ENCODE measurements at places on chromosomes 5 and 9.

DNA sequence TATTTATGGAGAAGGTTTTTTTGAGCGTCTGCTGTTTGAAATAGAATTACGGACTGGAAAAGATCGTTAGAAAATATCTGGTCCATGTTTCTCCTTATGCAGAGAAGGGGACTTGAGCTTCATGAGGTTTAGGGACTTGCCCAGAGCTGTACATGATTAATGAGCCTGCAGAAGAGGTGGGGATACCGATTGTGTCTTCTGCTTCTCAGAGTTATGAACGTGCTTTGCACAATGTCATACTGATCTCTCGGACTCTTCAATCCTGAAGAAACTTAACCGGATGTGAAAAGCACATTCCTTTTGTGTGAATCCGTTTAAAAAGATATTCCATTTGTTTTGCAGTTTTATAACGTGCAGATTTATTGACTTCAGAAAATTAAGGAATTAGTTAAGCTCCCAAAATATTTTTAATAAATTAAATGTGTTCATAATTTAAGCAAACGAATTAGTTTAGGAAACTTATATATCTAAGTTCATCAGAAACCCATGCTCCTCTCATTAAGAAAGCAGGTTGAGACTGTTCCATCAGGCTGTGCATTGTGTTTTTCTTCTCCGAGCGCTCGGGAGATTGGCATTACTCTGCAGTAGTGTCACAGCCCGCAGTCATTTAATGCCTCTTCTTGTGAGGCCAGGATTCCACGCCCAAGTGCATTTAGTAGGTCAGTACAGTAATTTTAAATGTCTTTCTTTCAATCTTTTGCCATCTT lies 40.8 kb upstream of the MEF2C start:
- no peak for DNase-seq

GRCh38 chr9:95381221-95381620 lies 63.7 kb upstream of the FANCC start:
- no peak for DNase-seq

DNA sequence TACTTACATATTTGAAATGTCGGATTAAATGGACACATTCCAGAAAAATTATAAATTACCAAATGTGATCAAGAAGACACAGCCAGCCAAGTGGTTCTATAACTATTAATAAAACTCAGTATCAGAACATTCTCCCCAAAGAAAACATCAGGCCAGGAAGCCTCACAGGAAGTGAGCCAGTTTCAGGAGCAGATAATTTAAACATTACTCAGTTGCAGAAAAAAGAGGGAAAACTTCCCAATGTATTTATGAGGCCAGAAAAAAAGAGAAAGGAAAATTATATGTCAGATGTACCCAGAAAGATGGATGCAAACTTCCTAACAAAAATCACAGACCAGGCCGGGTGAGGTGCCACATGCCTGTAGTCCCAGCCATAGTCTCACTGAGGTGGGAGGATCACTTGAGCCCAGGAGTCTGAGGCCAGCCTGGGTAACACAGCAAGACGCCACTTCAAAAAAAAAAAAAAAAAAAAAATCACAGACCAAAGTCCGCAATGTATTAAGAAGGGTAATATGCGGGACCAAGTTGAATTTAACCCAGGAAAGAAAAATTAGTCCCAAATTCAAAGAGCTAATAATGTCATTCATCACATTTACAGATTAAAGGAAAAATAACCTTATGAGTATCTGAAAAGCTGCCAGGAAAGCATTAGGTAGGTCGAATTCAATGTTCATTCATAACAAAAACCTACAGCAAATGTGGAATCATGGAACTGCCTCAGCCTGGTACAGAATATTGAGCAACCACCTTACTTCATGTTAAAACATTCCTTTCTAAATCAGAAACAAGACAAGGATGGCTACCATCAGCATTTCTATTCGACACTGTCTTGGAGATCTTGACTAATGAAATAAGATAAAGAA lies 37.2 kb upstream of the NRARP start:
- DNase-seq, result no peak

GRCh38 chr9:120480707-120481106 lies 99.3 kb downstream of the CDK5RAP2 start:
- peak; percentile 6 for DNase-seq

DNA sequence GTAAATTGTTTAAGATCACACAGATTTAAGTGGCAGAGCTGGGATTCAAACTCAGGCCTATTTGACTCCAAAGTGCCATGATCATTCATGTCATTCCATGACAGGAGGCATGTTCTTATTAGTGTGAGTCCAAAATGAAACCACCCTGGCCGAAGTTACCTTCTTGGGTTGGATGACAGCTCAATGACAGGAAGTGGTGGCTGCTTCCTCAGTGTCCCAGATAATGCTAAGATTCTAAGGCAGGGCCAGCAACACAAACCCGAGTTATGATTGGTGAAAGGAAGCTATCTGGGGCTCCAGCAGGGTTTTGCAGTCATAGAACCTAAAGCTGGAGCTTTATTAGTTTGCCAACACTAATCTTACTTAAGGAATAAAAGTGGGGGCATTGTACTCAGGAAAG lies 340.4 kb downstream of the SLIT3 start:
- DNase-seq, result no peak

- DNase-seq, result no peak
Observed at GRCh38 chr5:169735913-169736312, 98.8 kb downstream of the DOCK2 start.

DNA sequence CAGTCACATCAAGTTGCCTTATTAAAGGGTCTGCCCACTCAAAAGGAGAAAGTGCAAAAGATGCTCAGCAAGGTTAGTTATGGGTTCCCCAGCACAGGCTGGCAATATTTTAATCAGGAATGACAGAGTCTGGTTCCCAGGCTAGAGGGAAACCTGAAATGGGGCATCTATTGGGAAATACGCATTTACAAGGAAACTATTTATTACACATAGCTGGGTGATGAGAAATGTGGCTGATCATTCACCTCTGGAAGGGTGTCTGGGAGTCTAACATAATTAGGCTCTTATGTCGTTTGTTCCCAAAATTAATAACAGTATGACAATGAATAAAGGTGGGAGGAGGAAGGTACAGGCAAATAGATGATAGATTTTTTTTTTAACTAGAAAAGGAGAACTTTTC lies 314.7 kb downstream of the ENC1 start:
- peak; percentile 94 for DNase-seq

DNA sequence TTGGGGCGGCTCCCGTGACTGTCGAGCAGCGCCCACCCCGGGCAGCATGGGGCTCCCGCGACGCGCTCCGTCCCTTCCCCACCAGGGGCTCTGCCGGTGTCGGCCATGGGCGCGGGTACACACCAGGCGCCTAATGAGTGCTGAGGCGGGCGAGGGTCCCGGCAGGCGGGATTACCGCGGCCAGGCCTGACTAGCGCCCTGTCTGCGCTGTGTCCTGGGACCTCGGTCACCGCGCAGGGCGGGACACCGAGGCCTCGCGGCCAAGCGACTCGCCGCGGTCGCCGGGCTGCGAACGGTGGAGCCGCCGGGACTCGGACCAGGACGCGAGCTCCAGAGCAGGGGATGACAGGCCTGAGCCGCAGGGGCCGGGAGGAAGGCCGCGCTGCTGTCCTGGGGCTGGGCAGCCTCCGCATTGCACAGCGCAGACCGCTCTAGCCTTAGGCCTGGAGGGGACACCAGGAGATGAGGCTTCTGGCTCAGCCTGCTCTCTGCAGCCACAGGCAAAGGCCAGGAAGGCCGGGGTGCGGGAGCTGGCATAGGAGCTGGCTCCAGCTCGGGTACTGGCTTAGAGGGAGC lies 14.1 kb downstream of the LCN10 start:
- DNase-seq, result peak; percentile 36

- DNase-seq, result no peak
Observed at GRCh38 chr9:70792796-70793195, 328.6 kb downstream of the TRPM3 start.

- peak; percentile 16 for DNase-seq
Observed at GRCh38 chr5:80864706-80865435, 95.3 kb upstream of the RASGRF2 start.

GRCh38 chr5:142684508-142685041 lies 1.3 kb downstream of the FGF1 start:
- no peak for DNase-seq

- DNase-seq, result no peak
Observed at GRCh38 chr5:158419186-158419585, 560.2 kb upstream of the CLINT1 start.

- peak; percentile 58 for DNase-seq
Observed at GRCh38 chr5:68419637-68420452, 204.3 kb downstream of the PIK3R1 start.

GRCh38 chr5:133891390-133891789 lies 77.0 kb downstream of the C5orf15 start:
- DNase-seq, result no peak

DNA sequence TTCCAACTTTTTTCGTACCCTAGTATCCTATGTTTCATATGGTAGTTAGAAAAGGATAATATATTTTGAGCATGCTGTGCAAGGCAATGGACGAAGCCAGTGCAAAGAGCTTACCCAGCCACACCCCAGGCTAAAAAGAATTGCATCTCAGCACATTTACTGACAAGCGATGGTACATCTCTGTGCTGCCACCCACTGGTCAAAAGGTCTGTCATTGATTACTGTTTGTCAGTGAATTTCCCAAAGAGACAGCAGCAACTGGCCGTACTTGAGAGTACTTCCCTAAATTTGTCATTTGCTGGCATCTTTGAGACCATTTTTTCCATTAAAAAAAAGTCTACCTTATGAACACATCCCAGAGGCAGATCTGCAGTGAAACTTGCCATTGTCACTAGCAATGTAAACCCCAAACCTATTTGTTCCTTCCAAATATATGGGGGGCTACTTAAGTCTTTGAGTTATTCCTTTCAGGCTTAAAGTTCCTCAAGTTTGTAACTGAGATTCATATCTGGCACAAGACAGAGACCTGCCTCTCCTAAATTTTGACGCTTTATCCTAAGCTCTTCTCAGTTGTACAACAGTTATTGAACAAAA lies 184.3 kb downstream of the CTNND2 start:
- peak; percentile 32 for DNase-seq

DNA sequence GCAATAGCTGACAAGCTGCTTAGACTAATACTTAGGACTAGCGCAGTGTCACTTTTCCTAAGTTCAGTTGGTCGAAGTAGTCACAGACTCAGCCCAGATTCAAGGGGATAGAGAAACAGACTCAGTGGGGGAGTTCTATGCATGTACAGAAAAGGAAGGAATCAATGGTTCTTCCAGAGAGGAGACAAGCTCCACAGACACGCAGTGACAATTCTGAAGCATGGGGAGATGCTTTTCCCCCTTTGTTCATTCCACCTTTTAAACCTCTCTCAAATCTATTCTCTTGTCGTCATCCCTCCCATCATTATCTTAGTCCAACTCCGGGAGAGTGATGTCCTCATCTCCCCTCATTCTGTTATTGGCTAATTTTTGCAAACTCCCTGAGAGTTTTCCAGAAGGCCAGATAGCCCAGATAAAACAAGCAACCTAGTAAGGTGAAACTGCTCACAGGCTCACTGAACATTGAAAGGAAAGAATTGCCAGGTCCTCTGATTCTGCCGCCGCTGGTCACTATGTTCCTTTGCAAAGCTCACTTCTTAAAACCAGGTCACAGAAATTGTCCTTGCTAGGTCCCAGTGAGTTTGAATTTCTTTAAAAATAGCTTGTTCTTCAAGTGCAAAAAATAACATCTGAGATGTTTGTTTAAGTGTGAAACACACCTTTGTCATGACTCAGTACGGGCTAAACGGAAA lies 13.4 kb upstream of the STRBP start:
- DNase-seq, result no peak

DNA sequence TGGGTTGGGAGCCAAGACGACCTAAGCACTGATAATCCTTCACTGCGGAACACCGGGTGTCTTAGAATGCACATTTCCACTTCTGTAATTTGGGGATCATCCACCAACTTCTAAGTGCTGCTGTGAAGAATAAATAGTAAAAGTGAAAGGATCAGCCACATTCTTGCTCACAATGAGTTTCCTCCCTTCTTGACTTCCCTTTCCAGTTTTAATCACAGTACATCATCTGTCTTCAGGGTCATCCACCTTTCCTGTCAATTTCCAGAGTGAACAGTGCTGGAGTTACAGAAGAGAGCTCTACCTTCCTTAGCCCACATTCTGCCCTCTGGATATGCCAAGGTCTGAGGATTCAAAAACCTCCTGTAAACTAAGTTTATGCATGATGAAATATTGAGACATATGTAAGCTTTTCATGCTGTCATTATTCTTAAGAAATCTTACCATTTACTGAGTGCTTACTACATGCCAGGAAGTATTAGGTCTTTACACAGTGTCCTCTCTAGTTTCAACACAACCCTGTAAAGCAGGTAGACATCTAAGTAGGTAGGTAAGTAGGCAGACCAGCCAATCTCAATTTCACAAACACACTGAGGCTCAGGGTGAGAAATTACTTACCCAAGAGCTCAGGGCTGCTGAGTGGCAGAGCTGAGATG lies 105.2 kb downstream of the CDK5RAP2 start:
- no peak for DNase-seq

- no peak for DNase-seq
Observed at GRCh38 chr5:99005506-99005905, 76.7 kb upstream of the CHD1 start.

GRCh38 chr9:106878934-106879333 lies 16.0 kb downstream of the ZNF462 start:
- DNase-seq, result peak; percentile 93

GRCh38 chr9:107832871-107833270 lies 343.3 kb upstream of the KLF4 start:
- DNase-seq, result no peak

DNA sequence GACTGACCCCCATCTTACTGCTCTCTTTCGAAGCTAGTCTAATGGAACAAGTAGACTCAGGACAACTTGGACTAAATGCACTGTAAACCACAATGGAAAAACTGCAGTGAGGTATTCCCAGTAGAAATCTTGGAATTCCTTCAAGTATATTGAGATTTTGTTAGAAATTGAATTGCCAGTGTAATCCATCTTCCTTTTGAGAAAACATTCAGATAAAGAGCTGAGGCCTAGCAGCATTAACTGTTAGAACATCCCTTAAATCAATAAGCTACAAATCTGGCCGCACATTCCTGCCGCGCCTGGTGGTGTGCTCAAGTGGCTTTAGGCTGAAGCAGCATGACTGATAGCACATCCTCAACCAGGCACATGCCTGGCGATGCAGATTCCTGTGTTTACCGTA lies 29.3 kb downstream of the PPIC start:
- no peak for DNase-seq

DNA sequence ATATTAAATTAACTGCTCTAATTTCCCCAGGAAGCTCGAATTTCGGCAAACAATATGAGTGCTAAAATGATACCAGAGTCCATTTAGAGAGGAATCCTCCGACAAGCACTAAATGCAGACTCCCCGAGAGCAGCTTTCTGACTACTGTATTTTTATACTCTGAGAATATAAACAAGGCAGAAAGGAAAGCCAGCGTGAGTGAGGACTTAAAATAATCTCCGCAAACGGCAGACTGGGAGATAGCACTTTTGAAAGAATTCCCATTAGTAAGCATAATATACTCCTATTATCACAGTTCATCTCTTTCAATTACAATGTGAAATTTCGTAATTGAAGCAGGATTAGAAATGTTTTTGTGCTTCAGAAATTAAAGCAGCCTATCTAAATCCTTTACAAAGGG lies 269.4 kb upstream of the PANK3 start:
- DNase-seq, result no peak
